ENCODE measurements at places on chromosomes 7 and 10. TPM values are rescaled to one million over a fixed set of nuclear protein-coding genes. Genes with fewer than 3 reads are reported as not detected.

The ITIH5 gene
- total RNA-seq: 68.1 TPM

The ADCYAP1R1 gene
- total RNA-seq: 35.3 TPM

The LRRC17 gene
- 2.9 TPM for total RNA-seq

The TAS2R41 gene
- total RNA-seq: 0.66 TPM

The CALML5 gene
- not detected for total RNA-seq

The SLC18A2 gene
- total RNA-seq: 1.7 TPM

The GIMAP5 gene
- total RNA-seq: 28.2 TPM

The SFTPA1 gene
- total RNA-seq: 11.9 TPM

The EDRF1 gene
- total RNA-seq: 11.4 TPM

The SFTPD gene
- total RNA-seq: 1.1 TPM

The GNG11 gene
- total RNA-seq: 24.1 TPM

The OPN1SW gene
- not detected for total RNA-seq

The SLC39A12 gene
- not detected for total RNA-seq

The CC2D2B gene
- total RNA-seq: 1.6 TPM

- no peak for DNase-seq
- no peaks in the 10 kb centered on the region for H3K36me3 ChIP-seq
- H3K4me1 ChIP-seq: no peaks in the 10 kb centered on the region
- H3K27me3 ChIP-seq: no peaks in the 10 kb centered on the region
- no peak overlapping the region for H3K27ac ChIP-seq
These were observed 343.7 kb downstream of the RPS24 start for GRCh38 chr10:78377356-78377755.

GRCh38 chr7:37781156-37781555, 67.2 kb upstream of the NME8 start:
- no peak overlapping the region for H3K4me3 ChIP-seq
- no peak overlapping the region for H3K27ac ChIP-seq
- no peaks in the 10 kb centered on the region for H3K36me3 ChIP-seq
- no peaks in the 10 kb centered on the region for H3K4me1 ChIP-seq
- H3K27me3 ChIP-seq: no peaks in the 10 kb centered on the region

DNA sequence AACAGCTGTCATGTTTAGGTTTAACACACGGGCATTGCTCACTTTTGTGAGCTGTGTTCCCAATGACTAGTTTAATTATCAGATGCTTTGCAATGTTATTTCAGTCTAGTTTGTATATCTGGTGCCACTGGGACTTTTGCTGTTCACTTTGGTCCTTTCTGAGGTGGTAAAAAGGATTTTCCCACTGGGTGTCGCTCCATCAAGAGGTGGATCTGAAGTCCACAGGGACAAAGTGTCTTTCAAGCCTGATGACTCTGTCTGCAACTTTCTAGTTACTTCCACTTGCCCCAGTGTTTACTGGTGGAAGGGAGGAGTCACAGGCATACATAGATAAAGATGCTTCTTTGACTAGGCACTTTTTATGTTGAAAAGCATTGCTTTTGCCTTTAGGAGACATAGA, 242.2 kb downstream of the HGF start:
- H3K36me3 ChIP-seq: no peaks in the 10 kb centered on the region
- H3K4me3 ChIP-seq: no peak overlapping the region
- no peaks in the 10 kb centered on the region for H3K27me3 ChIP-seq
- H3K27ac ChIP-seq: no peak overlapping the region
- no peak for DNase-seq

DNA sequence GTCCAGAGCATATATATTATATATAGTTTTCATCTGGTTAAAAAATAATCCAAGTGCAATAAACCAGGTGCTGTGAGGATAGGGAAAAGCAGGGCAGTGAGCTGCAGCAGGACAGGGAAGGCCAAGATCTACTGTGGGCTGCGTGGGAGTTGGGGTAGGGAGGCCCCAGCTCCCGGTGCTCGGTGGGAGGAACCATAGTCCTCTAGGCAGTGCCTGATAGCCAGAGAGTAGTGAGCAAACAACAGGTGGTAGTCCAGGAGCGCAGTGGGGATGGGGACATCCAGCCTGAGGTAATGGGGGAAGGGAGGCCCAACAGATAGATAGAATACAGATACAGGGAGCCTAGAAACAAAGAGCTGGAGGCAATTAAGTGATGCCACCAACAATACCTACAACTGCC, 4.1 kb upstream of the BMPR1A start:
- no peaks in the 10 kb centered on the region for H3K36me3 ChIP-seq
- no peak overlapping the region for H3K4me3 ChIP-seq
- peak overlapping the region; percentile 100 for H3K27ac ChIP-seq
- peaks cover 14% of the 10 kb centered on the region for H3K4me1 ChIP-seq
- no peak for DNase-seq

DNA sequence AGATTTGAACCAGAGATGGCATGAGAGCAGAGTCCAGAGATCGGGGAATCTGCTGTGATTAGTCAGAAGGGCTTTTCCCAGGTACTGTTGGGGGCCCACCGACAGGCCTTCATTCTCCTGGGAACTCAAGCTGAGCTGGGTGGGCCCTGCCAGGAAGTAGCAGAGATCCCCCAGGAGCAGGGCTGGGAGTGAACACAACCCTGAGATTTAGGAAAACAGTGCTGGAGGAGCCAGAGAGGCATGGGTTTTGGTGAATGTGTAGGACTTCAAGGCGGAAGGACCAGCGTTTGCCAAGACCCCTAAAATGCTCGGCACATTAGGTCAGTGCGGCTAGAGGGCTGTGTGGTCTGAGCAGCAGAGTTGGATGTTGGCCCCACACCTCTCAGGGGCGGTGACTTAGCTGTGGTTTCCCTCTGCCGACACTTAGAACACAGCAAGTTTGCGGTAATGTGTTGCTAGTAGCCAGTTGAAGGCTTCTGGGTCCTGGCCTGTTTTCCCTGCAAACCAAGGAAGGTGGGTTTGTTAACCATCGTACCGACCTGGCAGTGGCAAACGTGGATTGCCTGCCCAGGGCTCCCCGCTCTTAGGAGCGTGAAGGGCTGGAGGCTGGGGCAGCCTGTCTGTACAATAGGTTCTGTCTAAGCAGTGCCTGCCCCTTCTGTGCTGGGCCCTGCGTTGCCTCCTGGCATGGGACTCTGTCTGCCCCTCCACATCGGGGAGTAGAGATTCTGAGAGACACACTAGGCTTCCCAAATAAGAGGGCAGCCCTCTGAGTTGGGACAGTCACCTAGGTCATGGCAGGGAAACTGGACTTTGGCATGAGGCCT, 14.0 kb downstream of the NACAD start:
- H3K4me3 ChIP-seq: no peak overlapping the region
- H3K27me3 ChIP-seq: no peaks in the 10 kb centered on the region
- H3K36me3 ChIP-seq: peaks cover 87% of the 10 kb centered on the region
- no peak overlapping the region for H3K27ac ChIP-seq

DNA sequence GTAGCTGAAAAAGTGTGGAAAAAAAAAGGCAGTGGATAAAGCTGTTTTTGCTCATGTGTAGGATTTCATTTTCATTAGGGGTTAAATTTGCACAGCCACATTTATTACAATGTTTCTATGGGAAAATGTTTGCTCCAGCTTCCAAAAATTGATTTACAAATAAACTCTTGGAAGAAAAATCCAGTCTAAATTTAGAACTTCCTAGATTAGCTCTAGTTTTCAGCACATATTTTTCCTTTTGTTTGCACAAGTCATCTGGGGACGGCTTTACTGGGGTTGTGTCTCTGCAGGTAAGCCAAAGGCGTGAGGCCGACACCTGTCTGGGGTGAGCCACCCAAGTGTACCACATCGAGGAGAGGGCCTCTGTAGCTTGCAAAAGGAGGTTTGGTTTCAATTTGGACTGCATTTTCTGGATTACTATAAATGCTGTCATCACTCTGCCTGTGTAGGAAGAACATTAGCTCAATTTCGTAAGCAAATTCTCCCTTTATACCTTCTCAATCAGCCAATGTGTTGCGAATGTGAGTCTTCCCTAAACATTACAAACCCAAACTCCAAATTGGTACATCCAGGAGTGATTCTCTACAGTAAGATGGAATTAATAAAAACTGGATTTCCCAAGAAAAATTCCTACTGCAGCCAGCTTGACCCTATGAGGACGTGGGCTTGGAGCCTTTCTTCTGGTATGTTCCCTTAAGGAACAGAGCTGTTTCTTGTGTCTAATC, 89.5 kb upstream of the ZNF438 start:
- H3K27me3 ChIP-seq: no peaks in the 10 kb centered on the region
- no peaks in the 10 kb centered on the region for H3K36me3 ChIP-seq
- H3K4me1 ChIP-seq: peaks cover 21% of the 10 kb centered on the region
- DNase-seq: no peak
- H3K27ac ChIP-seq: peak overlapping the region; percentile 2

- no peaks in the 10 kb centered on the region for H3K27me3 ChIP-seq
- H3K27ac ChIP-seq: no peak overlapping the region
- H3K36me3 ChIP-seq: peaks cover 67% of the 10 kb centered on the region
- no peak for DNase-seq
- H3K4me1 ChIP-seq: no peaks in the 10 kb centered on the region
These were observed 33.1 kb downstream of the PDSS1 start for GRCh38 chr10:26730552-26730951.

DNA sequence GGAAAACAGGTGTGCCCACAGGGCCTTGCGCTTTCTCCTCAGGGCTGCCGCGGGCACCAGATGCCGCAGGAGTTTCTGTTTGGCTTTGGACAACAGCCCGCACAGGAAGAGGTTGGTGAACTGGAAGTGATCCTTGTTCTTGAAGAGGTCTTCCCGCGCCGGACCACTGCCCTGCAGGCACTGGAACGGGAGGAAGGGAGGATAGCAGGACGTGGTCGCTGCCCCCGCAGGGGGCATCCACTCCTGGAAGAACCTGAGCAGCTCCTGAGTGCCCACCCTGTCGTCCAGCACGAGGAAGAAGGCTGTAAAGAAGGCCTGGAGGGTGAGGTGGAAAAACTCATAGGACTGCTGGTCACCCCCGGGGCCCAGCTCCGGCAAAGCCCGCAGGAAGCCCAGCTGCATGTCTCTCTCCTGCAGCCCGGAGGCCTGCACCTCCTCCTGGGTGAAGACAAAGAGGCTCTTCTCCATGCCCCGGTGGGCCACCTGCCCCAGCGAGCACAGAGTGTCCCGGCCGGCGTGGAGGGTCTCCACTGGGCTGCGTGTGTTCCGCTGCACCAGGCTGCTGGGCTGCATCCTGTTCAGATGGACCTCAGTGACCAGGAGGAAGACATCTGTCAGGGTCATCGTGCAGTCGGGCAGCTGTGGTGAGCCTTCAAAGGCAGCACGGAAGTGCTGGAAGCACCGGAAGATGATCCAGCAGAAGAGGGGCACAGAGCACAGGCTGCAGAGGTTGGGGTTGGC, 26.9 kb downstream of the NOD1 start:
- DNase-seq: no peak
- H3K27ac ChIP-seq: no peak overlapping the region
- H3K4me3 ChIP-seq: no peak overlapping the region
- no peaks in the 10 kb centered on the region for H3K27me3 ChIP-seq
- H3K4me1 ChIP-seq: peaks cover 24% of the 10 kb centered on the region

- DNase-seq: no peak
- peaks cover 30% of the 10 kb centered on the region for H3K4me1 ChIP-seq
- H3K27ac ChIP-seq: no peak overlapping the region
- peaks cover 58% of the 10 kb centered on the region for H3K27me3 ChIP-seq
- H3K36me3 ChIP-seq: no peaks in the 10 kb centered on the region
- peak overlapping the region; percentile 15 for H3K4me3 ChIP-seq
These were observed 15.6 kb downstream of the ATG9B start for GRCh38 chr7:151008511-151009323.

GRCh38 chr7:2597273-2597640, 34.5 kb upstream of the TTYH3 start:
- no peak overlapping the region for H3K4me3 ChIP-seq
- DNase-seq: no peak
- peaks cover 100% of the 10 kb centered on the region for H3K36me3 ChIP-seq
- H3K4me1 ChIP-seq: no peaks in the 10 kb centered on the region

- peaks cover 55% of the 10 kb centered on the region for H3K4me1 ChIP-seq
- DNase-seq: no peak
- no peaks in the 10 kb centered on the region for H3K27me3 ChIP-seq
- H3K36me3 ChIP-seq: no peaks in the 10 kb centered on the region
- H3K27ac ChIP-seq: peak overlapping the region; percentile 40
These were observed 61.8 kb downstream of the ADD3 start for GRCh38 chr10:110069502-110069982.

DNA sequence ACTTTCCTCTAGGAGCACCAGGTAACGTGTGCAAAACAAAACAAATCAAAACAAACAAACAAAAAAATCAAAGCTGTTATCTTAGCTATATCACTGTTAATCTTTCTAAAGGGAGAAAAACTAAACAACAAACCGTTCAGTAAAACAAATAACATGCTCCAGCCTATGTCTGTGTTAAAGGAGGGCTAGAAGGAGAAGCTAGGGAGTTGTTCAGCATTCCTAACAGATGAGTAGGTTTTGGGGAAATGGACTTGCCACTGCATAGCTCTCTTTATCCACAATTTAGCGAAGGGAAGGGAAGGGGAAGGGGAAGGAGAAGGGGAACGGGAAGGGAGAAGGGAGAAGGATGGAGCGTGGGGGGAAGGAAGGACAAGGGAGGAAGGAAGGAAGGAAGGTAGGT, 134.2 kb upstream of the AKR1E2 start:
- H3K36me3 ChIP-seq: no peaks in the 10 kb centered on the region
- no peaks in the 10 kb centered on the region for H3K27me3 ChIP-seq
- H3K27ac ChIP-seq: no peak overlapping the region
- no peak overlapping the region for H3K4me3 ChIP-seq

DNA sequence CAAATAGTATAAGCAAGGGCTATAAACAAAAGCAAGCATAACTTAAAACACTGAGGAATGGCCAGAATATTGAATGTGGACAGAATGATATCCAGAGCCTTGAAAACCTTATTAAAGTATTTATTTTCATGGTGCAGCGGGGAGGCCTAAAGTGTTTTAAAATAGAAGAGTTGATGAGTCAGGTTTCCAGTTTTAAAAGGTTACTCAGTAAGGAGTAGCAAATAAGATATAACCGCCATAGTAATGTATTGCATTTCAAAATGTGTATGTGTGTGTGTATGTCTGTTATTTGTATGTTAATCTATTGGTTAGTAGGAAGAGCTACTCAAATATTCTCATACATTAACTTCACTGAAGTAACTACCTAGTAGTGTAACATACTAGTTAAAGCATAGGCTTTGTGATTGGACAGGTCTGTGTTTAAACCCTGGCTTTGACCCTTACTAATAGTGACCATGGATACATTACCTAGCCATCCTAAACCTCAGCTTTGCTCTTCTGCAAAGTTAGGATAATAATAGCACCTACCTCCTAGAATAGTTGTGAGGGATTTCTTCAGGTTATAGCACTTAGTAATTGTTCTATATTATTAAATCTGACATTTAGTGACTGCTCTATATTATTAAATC, 16.9 kb downstream of the CUTC start:
- H3K36me3 ChIP-seq: peaks cover 70% of the 10 kb centered on the region
- no peak for DNase-seq
- H3K4me1 ChIP-seq: no peaks in the 10 kb centered on the region

DNA sequence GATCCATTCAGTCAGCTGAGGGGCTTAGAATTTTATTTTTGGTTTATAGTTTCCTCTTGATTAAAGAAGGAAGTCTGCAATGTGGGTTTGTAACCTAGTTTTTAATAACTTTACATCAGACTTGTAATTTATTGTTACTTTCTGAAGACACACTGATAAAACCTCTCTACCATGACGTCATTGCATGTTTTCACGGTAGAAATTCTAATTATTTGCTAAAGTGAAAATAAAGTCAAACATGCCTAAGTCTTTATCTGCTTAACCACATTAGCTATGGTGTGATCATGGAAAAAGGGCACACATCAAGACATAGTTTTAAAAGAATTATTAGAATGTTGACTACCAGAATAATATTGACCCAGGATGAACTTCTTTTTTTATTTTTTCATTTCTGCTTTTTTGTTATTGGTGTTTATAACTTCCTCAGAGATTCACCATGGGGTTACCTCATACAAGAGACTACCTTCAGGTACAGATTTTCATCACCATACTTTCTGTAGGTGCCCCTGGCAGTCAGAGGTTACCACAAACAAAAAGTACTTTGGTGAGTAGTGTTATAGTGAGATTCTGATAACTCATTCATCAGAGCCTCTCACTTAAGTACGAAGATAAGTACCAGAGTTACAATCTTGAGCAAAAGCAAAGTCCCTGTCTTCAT, 7.0 kb upstream of the PANK1 start:
- no peak overlapping the region for H3K4me3 ChIP-seq
- no peak overlapping the region for H3K27ac ChIP-seq
- H3K27me3 ChIP-seq: no peaks in the 10 kb centered on the region
- no peaks in the 10 kb centered on the region for H3K4me1 ChIP-seq
